Stimulated activated CD4-positive, alpha-beta T cell treated with anti-CD3 and anti-CD28 coated beads, Interleukin-4, amount 100 ng/mL, for 1 hour (primary cell): ENCODE measurements at places on chromosomes 2 and 18.
A peak's percentile ranks its signal among the peaks of the same experiment; 100 is the strongest.

DNA sequence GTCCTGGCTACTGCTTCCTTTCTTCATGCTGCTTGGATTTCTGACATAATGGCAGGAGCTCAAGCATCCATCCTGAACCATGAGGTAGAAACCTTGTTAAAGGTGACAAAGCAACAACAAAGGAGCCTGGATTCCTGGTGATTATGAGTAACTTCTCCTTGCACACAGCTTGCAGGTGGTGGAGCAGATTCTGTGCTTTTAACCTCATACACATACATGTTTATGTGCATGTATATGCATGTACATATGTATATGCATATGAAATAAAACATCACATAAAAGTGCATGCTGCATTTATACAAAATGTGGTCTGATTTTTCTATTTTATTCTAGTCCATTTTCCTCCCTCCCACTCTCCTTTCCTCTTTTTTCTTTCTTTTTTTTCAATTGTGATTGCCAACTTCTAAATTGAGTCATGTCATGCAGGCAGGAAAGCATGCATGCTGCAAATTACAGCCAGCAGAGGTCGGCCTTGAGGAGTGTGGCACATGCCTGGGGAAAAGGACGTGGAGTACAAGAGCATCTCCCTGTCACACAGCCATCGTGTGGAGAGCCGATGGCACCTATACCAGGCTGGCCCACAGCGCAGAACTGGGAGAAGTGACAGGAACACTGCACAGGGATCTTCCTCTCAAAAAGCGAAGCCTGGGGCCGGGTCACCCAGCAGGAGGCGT, 17.9 kb downstream of the LCT start:
- DNase-seq: peak; percentile 44

DNA sequence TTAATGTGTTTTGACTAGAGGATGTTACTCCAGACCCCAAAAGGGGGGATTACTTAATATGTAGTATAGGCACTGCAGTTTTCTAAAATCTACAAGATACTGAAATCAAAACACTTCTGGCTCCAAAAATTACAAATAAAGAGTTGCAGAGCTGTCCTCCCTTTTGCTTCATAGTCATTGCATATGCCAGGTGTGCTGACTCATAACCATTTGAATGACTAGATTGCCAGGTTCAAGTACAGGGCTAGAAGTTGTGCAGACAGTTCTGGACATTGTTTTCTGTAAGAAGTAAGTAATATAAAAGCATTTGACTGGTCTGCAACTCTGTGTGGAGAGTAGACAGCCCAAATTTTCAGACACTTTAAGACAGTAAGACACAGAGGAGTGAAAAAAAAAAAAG, 6.7 kb downstream of the CWC22 start:
- DNase-seq: no peak

- peak; percentile 21 for DNase-seq
Measured at GRCh38 chr2:200483729-200484198, 26.1 kb downstream of the KCTD18 start.

DNA sequence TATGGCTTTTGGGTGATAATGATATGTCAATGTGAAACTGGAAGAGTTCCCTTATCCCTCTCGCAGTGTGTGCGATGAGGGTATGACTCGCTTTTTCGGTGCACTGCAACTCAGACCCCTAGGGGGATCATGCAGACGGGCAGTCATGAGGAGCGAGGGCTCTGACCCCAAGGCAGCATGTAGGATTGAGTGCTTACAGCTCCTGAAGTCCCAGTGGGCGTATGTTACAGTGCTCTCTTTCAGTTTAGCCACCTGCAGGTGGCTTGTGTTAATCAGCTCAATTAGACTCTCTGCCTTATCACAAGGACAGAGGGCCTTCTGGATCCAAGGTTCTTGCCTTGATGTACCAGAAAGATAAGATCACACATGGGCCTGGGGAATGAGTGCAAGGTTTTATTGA, 1269.9 kb upstream of the GYPC start:
- no peak for DNase-seq

DNA sequence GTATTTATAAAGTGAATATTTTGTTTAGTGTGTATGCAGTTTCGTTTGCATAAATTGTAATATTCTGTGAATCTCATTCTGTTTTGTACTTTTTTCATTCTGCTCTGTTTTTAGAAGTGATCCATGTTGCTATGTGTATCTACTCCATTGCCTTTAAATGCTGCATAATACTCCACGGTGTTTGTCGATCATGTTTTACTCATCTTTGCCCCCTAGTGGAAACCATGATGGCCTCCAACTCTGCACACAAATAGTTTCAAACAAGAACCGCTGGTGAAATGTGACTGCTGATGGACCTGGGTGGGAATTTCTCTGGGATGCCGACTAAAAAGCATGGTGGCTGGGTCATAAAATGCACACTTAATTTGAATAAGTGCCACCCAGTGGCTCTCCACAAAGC, 32.0 kb upstream of the SKOR2 start:
- no peak for DNase-seq

GRCh38 chr2:238231809-238232208, 8.0 kb downstream of the HES6 start:
- DNase-seq: no peak

DNA sequence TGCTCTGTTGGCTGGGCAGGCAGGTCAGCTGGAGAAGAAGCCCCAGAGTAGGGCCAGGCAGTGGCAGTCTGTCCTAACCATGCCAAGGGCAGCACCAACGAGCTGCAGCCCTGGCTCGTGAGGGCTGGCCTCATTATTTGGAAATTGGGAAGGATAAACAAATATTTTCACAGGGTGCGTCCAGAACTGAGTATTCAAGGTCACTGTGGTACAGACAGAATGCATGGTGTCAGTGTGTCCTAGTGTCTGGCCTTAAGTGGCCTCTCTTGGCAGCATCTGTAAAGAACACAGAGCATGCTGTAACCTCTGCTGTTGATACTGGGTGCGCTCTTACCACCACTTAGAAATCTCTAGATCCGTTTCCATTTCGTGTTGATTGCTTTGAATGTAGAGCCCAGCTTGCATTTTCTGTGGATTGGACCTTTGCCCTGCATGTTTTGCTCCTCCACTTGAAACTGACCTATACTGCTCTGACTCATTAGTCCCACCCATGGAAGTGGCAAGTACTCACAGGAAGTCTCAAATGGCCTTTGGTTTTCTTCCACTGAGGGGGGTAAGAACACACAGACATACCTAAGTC, 88.2 kb downstream of the GREB1L start:
- no peak for DNase-seq

GRCh38 chr2:62939735-62940491, 110.7 kb upstream of the OTX1 start:
- no peak for DNase-seq

GRCh38 chr2:100275200-100275589, 47.1 kb downstream of the LONRF2 start:
- no peak for DNase-seq

DNA sequence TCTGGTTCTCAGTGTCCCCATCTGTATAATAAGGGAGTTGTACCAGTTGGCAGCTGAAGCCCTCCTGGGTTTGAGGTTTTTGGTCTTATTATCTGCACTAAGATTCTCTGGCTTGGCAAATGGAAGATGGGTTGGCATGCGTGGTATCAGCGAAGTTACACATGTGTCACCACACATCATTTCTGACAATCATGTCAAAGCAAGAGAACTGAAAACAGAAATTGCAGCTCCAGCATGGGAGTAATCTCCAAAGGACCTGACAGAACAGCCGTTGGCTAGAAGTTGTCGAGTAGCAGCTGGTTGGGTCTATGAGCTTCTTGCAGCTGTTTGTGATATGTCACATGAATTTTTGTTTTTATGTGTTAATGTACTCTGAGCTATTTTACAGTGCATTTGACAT, 317.4 kb downstream of the SLC4A3 start:
- no peak for DNase-seq

GRCh38 chr2:218853766-218854165, 5.8 kb upstream of the WNT6 start:
- DNase-seq: no peak

DNA sequence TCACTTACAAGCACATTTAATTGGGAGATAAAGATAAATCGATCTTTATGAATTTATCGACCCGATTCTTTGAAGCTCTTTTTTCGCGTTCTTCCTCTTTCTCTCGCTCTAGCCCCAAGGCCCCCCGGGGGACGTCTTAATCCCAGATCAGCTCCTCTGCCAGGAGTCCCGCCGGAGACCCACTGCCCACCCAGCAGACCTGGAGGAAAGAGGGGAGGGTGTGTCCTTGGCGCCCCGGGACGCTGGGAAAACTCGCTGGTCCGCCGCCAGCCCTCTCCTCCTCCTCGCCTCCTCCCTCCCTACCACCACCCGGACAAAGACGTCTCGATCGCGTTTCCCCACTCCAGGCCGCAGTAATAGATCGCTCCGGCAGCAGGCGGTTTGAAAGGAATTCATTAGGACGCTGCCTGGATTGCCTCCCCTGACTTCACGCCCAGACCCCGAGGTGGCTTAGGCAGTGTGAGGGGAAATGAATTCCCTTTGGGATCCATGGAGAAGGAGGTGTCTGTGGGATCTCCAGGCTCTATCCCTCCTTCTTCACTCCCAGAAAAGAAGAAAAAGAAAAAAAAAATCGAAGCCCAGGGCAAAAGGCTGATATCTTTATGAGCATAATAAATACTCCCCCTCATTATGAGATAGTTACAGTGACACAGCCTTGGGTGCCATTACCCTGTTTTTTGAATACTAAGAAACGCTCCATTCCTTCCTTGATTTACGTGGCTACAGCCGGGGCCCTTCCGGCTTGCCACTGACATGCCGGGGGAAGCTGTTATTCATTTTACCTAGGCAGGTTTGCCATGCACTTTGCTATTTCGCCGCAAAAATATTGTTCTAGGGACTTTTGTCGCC, 1.8 kb upstream of the GBX2 start:
- no peak for DNase-seq

DNA sequence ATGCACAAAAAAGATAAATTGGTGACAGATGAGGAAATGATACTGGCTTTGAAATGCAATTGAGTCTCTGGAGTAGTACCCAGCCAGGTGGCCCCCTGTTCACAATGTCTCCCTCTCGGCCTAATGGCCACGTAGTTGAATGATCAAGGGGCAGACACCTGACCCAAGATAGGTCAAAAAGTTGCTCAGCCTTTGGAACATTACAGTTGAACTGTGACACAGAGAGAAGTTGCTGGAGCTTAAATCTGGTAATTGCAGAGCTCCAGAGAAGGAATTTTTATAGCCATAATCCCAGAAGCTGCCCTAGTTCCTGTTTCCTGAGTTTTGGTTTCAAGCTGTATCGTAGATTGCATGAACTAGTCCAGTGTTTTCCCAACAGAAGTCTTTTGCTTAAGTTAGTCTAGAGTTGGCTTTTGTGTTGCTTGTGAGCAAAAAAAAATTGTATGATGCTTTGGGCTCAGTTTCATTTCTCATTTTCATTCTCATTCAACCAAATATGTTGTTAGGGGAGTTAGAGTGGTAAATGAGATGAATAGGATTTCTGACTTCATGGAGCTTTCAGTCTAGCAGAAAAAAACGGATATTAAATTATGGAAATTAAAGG, 117.9 kb downstream of the CSRNP3 start:
- no peak for DNase-seq

DNA sequence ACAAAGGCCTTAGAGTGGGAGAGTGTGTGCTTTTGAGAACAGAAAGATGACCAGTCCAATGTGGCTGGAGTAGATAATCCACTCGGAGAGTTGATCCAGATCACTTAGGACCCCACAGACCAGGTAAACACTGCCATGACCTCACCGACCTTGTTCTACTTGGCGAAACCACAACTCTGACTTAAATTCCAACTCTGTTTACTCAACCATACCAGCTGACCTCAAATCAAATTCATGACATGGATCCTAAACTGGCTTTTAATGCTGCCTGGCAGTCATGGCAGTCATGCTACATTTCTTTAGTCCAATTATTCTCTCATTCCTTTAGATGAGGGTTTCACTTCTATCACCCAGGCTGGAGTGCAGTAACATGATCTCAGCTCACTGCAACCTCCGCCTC, 347.1 kb upstream of the FAM98A start:
- DNase-seq: no peak

GRCh38 chr2:60051991-60052390, 501.5 kb downstream of the BCL11A start:
- DNase-seq: no peak
